ENCODE measurements at places on chromosomes 7 and 10.

GRCh38 chr7:88111140-88111743 is 108.6 kb downstream of the SRI start:
- DNase-seq, result no peak

- no peak for DNase-seq
Observed at GRCh38 chr7:105602325-105603305, 21.3 kb upstream of the EFCAB10 start.

- DNase-seq, result no peak
Observed at GRCh38 chr7:74334030-74334429, 44.8 kb downstream of the CLIP2 start.

- no peak for DNase-seq
Observed at GRCh38 chr7:65974191-65974801, 7.7 kb downstream of the GUSB start.

DNA sequence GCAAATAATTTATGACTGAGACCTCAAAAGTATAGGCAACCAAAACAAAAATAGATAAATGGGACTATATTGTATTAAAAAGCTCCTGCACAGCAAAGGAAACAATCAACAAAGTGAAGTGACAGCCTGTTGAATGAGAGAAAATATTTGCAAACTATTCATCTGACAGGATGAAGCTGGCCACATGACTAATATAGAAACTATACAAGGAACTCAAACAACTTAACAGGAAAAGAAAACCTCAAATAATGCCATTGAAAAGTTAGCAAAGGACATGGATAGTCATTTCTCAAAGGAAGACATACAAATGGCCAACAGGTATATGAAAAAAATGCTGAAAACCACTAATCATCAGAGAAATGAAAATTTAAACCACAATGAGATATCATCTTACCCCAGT is 245.1 kb downstream of the STK31 start:
- DNase-seq, result no peak

- DNase-seq, result no peak
Observed at GRCh38 chr10:60604342-60604741, 173.9 kb upstream of the CDK1 start.

DNA sequence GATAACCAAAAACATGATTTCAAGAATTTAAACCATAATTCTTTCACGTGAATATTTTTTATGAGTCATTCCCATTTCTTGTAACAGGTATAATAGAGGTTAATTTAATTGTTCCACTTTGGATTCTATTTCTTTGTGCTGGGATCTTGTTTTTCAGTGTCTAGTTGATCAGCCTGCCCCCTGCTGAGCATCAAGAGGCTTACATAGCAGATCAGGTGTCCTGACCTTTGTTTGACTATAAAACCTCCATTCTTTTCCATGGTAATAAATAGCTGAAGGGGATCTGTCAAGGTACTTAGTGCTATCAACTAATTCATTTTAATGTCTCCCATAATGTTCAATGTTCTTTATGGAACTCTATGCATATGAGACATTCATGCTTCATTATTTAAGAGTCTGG is 4.9 kb downstream of the COL17A1 start:
- no peak for DNase-seq

GRCh38 chr10:28291881-28292297 is 11.0 kb downstream of the MPP7 start:
- no peak for DNase-seq

DNA sequence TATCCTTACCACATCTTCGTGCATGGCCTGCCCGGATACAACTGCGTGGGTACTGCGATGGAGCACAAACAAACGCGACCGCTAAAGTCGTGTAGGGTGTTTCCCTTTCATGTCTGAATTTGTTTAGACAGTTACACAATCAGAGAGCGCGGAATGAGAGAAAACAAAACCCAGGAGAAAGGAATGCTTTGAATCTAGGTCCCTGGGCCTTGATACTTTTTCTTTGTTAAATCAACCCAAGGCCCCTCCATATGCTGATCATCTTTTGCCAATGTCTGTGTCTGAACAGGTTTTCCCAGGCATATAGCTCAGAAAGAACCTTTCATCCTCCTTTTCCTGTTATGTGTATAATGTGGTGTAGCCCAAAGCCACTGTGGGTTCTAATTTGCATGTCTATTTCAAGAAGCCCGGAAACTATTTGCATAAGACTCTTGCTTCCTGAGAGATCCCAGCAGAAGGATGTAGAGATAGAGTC is 145.8 kb downstream of the FRMD4A start:
- no peak for DNase-seq

DNA sequence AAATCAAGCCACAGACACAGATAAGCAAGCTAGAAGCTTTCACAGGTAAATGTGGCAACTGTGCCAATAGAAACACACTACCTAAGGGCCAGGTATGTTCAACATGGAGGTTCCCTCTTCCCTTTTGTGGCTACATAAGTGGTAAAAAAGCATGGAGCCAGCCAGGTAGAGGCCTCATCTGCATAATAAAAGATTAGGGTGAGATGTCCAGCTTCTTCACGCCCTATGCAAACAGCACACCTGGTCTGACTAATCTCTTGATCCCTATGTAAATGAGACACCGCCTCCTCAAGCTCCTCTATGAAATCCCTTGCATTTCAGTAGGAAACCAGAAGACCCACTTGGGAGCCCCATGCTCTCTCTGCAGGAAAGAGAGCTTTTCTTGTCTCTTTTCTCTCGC is 282.2 kb downstream of the NEBL start:
- DNase-seq, result no peak

DNA sequence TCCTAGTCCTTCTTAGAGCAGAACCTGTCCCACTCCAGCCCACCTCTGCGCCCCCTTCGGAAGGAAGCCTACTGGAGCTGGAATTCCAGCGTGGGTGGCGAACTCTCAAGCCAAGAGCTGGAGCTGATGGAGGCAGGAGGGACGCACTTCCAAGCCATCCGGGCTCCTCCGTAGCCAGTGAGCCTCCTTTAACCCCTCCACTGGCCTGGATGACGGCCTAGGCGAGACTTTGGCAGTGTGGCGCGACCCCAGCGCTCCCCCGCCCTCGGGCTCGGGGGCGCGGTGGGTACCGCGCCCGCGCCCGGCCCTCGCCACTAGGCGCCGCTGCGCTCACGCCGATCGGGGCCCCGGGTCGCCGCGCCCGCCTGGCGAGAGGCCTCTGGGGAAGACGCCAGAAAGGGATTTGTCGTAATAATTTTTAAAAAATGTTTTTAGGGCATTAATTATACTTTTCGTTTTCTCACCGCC is 5.1 kb upstream of the EMX2 start:
- DNase-seq, result no peak

DNA sequence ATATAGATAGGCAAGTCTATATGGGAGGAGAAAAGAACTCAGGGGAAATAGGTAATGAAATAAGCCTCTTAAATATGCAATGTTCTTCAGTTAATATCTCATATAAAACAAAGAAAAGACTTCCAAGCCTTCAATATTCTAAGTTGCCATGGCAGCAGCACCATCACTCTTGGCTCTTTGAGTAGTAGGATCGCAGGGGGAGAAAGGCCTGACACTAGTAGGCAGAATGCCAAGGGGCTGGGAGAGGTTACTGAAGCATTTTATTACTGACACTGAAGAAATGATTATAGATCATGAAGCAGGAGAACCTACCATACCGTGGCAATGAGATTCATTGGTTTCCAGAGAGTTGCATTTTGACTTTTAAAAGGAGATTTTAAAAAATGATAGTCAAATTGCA is 193.9 kb downstream of the NXPH1 start:
- DNase-seq, result no peak

DNA sequence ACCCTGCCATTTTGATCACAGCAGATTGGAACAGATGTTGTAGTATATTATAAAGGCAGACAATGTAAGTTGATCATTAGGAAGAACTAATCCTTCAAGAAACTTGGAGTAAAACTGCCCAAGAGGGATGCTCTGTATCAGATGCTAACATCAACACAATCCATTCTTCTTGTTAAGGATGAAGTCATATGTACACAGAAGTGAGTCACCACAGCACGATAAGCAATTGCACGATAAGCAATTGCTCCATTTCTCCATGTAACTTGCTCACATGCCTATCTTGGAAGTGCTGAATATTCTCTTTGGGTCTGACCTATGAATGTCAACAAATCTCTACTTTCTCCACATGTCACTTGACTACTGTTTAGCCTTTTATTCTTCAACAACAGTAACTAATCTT is 41.5 kb upstream of the DMTF1 start:
- DNase-seq, result no peak

DNA sequence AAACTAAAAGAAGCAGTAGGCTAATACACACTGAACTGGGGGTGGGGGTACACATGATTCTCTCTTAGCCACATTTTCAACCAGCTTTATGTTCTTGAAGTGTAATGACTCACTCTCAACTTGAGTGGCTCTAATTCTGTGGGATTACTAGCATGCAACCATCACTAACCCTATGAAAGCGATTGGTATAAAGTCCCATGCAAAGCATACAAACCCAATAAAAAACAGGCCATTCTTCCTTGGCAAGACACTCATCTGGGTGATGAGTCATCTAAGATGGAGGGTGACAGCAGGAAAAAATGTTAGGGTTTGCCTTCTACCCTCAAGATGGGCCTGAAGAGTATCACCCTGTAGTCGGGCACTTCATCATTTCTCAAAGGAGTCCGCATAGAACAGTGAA is 14.9 kb upstream of the PON3 start:
- DNase-seq, result no peak

DNA sequence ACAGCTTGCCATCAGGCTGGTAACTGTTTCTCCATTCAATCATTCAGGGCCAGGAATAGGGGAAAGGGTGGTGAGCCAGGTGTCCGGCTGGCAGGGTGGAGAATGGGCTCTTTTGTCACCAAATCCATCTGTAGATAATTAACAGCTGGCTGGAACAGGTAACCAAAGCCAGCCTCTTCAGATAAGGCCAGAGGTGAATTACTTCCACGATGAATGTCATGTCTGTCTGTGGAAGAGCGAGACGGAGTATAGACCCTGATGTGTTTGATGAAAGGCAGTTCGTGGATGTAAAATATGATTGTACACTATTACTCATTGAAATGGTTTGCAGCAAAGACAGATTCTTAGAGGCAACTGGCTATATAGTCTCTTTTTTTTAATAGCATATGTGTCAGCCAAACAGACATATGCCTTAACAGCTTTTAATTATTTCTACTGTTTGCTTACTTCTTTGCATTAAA is 149.8 kb downstream of the KLF6 start:
- DNase-seq, result no peak

DNA sequence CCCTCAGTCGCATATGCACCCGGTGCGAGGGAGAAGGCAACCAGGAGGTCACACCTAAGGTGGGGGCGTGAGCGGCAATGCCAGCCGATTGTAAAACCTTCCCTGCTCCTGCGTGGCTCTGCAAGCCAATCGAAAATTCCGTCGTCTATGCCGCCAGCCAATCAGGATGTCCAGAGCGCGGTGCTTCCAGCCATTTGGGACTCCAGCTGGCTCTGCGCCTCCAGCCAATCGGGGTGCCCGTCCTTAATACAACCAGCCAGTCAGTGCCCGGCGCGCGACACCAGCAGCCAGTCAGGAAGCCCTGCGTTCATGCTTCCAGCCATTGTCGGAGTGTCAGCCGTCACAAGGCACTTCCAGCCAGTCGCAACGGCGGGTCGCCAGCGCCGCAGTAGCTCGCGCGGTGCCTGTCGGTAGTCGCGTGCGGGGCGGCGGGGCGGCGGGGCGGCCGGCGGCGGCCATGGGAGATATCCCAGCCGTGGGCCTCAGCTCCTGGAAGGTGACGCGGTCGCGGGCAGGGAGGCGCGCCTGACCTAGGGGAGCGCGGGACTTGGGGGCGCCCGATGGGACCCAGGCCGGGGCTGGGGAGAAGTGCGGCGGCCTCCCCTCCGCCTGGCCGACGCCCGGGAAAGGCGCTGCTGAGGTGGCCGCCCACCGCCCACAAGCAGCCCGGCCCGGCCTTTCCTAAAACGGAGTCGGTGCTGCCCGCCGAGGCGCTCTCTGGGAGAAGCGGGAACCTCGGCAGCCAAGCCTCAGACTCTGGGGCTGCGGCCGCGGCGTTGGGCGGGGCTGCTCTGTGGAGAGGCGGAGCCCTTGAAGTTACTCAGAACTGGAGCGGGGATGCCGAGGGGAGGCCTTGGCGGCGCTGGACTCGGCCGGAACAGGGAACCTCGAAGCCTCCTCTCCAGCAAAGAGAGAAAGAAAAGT is at the start of gene AKR1E2:
AKR1E2 (plus strand) TSS at position 340 of the 924 bp plus-strand sequence; CDS start at position 458, 118 bp downstream.
- DNase-seq, result peak; percentile 67

DNA sequence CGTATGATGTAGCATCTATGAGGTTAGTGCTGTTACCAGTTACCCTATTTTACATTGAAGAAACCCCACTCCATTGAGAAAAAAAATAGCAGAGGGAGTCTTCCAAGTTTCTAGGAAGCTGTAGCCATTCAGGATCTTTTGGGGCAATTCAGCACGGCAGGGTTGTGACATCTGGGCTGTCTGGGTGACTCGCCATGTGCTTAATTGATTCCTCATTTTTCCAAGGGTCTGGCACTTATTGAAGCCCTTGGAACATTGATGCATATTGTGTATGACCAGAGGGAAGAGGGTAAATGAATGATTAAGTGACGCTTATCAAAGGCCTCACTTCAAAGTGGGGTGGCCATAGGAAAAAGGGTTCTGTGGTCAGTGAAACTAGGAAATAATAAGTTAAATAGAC is 248.7 kb downstream of the ARHGAP12 start:
- no peak for DNase-seq

DNA sequence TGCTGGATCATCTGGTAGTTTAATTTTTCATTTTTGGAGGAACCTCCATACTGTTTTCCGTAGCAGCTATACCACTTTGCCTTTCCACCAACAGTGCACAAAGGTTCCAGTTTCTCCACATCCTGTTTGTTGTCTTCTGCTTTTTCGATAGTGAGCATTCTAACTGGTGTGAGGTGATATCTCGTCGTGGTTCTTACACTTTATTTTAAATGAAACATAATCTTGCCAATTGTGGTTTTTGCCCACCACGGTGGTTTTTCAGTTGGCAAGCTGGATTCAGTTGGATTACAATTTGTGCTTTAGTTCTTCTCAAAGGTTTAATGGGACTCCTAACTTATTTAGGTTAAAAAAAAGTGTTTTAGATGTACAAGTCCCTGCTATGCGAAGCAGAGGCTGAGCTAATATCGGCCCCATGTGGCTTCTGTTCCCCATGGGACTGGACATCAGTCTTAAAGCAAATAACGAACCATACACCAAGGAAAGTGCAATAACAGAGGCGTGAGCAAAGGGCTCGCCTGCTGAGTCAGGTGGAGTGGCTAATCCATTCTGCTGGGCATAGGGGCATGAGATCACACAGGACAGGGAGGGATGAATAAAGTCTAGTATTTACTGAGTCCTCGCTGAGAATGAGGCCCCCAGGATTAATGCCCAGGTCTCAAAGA is 153.6 kb downstream of the AOAH start:
- no peak for DNase-seq

- no peak for DNase-seq
Observed at GRCh38 chr7:99449326-99449725, 10.6 kb downstream of the CPSF4 start.

DNA sequence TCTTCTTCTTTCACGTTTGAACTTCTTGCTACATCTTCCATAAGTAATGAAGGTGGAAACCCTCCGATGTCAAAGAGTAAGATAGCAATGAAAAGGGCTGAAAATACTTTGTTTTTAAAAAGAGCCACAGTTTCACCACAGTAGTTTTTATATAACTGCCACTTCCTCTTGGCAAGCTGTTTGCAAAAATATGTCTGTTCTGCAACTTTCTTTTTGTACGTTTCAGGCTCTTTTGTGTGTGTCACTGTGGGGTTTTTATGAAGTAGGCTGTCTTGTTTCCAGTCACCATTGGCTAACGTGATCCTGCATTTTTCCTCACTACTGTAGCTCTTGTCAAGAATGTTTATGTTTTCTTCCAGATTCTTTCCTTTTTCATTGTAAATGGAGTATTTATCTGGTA is 55.6 kb downstream of the SLC16A9 start:
- no peak for DNase-seq
